Chondrocyte (in vitro differentiated cells): ENCODE measurements at places on chromosomes 12 and 14. TPM values are rescaled to one million over a fixed set of nuclear protein-coding genes. Genes with fewer than 3 reads are reported as not detected.

DNA sequence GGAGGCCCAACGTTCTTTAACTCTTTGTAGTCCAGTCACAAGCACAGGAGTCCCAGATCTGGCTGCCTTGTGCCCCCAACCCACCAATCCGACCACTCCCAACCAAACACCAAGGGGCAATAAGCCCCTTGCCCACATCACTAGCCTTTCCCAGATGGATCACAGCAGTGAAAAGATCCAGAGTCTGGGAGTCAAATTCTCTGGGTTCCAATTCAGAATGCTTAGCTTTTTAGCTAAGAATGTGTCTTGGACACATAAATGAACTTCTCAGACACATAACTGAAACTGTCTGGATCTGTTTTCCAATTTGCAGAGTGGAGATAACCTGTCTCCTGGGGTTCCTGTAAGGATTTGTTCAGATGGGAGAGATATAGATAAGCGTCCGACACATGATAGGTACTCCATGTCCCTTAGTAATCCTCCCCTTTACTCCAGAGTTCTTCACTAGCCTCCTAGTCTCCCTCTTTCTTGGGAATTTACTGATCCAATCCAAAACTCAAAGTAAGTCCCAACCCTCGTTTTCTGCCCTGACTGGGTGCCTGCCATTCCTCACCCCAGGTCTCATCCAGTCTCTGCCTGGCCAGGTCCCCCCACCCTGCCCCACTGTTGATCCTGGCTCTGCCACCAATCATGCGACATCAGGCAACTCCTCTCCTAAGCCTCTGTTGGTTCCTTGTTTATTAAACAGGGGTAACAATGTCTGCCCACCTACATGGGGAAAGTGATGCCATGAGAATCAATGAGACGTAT, 439 bp upstream of the TNFRSF1A start:
- no peak for DNase-seq
- H3K27me3 ChIP-seq = no peaks in the 10 kb centered on the region
- H3K27ac ChIP-seq = no peak overlapping the region
- H3K4me1 ChIP-seq = peaks cover 28% of the 10 kb centered on the region
- no peak overlapping the region for H3K4me3 ChIP-seq

DNA sequence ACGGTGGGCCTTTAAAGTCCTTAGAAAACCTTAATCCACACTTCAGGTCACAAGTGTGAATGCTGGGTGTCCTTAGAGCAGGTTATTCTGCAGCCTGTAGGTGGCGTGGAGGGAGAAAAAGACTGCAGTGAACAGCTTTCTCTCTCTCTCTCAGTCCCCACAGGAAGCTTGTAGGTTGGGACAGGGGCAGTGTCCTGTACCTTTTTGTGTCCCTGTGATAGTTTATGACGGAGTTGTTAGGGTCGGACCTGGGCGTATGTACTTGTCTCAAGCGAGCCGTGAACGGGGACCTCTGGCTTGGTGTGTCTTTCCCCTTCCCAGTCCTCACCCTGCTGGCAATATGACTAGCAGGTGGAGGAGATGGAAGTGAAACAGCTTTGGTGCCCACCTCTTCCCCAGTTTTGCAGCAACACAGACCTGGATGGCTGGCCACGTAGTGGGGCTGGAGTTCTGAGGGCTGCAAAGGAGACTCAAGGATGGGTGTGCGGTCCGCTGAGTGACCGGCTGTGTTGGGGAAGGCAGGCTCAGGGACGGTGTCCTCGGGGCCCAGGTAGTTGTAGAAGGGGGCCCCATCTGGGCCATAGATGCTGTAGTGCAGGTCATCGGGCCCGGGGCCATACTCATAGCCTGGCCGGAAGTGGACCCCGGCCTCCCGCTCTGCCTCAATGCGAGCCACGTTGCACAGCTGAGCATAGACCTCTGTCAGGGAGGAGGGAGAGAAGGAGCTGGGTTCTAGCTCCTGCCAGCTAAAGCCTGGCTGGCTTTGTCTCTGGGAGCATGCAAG, 8.9 kb downstream of the ISCA2 start:
- H3K36me3 ChIP-seq = peaks cover 8% of the 10 kb centered on the region
- no peaks in the 10 kb centered on the region for H3K27me3 ChIP-seq
- peaks cover 21% of the 10 kb centered on the region for H3K4me1 ChIP-seq
- no peak for DNase-seq
- no peak overlapping the region for H3K4me3 ChIP-seq
- H3K27ac ChIP-seq = peak overlapping the region; percentile 45

- no peak for DNase-seq
- no peak overlapping the region for H3K27ac ChIP-seq
- no peaks in the 10 kb centered on the region for H3K36me3 ChIP-seq
- peaks cover 12% of the 10 kb centered on the region for H3K4me1 ChIP-seq
Observed at GRCh38 chr14:60064491-60065072, 27.1 kb upstream of the PCNX4 start.

DNA sequence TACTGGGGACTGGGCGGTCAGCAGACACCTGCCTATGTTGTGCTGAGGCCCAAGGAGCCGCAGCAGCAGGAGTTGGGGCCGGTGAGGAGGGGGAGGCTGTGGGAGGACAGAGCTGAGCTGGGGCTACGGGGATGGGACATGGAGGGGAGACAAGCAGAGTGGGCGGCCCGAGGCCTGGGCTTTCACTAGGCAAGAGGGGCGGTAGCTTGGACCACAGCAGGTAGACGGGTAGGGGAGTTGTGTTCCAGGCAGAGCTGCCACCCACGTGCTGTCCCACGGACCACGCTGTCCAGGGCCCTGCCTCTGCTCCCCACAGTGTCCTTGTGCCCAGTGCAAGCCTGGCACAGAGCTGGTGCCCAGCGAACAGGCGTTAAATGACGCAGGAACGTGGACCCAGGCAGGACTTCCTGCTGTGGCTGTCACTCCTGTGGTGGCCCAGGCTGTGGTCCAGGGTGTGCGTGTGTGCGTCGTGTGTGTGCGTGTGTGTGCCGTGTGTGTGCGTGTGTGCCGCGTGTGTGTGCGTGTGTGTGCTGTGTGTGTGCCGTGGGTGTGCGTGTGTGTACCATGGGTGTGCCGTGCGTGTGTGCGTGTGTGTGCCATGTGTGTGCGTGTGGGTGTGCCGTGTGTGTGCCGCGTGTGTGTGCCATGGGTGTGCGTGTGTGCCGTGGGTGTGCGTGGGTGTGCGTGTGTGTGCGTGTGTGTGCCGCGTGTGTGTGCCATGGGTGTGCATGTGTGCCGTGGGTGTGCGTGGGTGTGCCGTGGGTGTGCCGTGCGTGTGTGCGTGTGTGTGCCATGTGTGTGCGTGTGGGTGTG, 6.8 kb downstream of the CEP170B start:
- DNase-seq = no peak
- H3K27ac ChIP-seq = no peak overlapping the region

DNA sequence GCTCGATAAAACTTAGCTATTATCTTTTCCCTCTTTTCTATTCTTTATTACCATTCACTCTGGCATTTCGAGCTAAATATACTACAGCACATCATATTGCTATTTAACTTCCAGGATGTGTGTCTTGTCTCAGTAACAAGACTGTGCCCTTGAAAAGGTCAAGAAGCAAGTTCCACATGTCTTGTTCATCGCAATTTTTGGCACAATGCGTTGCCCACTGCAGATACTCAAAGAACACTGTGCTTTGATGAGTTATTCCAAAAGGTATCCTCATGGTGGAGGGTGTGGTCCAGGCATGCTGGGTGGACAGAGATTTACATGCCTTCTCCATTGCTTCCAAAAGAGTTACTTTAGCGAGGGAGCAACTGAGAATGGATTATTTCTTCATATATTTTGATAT, 6.6 kb downstream of the E2F7 start:
- peaks cover 4% of the 10 kb centered on the region for H3K36me3 ChIP-seq
- peak overlapping the region; percentile 20 for H3K27ac ChIP-seq
- DNase-seq = no peak
- no peaks in the 10 kb centered on the region for H3K27me3 ChIP-seq
- no peak overlapping the region for H3K4me3 ChIP-seq

DNA sequence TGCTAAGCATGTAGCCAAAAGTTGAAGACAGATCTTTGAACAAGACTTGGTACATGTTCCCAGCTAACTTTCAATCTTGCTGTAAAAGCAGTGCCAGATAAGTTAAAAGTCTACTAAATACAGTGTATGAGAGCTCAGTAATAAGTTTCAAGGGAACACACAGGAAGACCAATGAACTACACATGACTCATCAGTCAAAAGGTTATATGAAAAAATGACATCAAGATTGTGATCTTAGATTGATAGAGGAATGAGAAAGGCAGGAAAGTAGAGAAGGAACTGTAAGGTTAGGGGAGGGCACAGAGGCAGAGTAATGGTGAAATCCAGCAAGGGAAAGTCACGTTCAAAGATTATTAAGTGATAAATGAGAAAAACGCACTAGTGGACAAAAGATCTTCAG, 249.9 kb upstream of the FLRT2 start:
- peaks cover 33% of the 10 kb centered on the region for H3K4me1 ChIP-seq
- no peak overlapping the region for H3K4me3 ChIP-seq
- no peak for DNase-seq
- no peaks in the 10 kb centered on the region for H3K36me3 ChIP-seq
- no peaks in the 10 kb centered on the region for H3K27me3 ChIP-seq

DNA sequence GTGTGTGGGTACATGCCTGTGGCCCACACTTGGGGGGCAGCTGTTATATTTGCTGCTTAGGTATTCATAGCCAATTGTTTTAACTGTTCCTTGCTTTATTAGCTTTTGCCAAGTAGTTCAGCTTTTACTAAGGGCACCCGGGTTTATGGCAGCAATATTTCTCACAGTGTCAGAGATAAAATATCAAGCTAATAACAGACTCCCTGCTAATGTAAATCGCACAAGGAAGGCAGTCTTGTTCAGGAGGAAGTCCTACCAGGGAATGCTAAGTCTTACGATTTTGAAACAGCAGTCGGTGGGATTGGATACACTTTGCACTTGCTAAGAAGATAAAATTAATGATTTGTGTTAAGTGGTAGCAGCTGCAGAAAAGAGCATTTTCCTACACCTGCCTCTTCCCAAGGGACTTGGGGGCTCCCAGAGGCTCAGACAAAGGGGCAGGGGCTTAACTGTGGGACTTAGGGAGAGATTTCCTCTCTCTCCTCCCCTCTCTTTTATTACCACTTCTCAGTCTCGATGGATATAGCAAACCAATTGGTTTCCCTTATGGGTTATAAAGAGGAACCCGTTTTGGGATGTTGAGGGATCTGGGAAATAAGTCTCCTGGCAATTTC, 175.1 kb downstream of the NRXN3 start:
- H3K36me3 ChIP-seq = no peaks in the 10 kb centered on the region
- no peaks in the 10 kb centered on the region for H3K4me1 ChIP-seq
- H3K27ac ChIP-seq = no peak overlapping the region
- H3K4me3 ChIP-seq = no peak overlapping the region
- DNase-seq = no peak

GRCh38 chr12:12007001-12007712, 63.6 kb upstream of the BCL2L14 start:
- no peak overlapping the region for H3K4me3 ChIP-seq
- H3K27me3 ChIP-seq = peaks cover 2% of the 10 kb centered on the region
- H3K4me1 ChIP-seq = peaks cover 21% of the 10 kb centered on the region

DNA sequence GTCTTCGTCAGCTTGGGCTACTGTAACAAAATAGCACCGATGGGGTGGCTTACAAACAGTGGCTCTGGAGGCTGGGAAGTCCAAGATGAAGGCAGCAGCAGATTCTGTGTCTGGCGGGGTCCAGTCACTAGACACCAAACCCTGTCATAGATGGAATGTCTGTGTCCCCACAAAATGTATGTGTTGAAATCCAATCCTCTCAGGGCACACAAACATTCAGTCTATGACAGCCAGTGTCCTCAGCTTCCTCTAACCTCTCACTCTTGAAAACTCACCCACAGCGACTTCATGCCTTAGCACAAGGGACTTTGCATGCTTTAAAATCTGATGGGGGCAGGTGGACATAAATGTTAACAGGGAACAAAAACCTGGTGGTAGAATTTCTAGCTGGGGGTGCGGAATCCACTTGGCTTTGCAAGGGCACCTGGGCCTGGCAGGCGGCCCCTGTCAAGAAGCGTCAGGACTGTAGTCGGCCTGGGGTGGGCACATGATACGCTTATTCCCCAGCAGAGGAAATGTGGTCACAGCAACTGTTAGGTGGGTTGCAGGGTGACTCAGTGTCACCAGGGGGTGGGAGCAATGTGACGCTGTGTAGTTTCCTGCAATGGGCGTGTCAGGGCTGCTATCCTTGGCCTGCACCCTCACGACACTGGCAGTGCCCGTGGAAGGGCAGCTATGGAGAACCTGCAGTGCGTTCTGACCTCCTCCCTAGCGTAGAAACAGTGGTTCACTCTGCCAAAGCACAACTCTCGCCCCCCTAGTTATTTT, 17.7 kb downstream of the RIN3 start:
- no peaks in the 10 kb centered on the region for H3K36me3 ChIP-seq
- H3K4me3 ChIP-seq = no peak overlapping the region
- H3K27ac ChIP-seq = no peak overlapping the region

DNA sequence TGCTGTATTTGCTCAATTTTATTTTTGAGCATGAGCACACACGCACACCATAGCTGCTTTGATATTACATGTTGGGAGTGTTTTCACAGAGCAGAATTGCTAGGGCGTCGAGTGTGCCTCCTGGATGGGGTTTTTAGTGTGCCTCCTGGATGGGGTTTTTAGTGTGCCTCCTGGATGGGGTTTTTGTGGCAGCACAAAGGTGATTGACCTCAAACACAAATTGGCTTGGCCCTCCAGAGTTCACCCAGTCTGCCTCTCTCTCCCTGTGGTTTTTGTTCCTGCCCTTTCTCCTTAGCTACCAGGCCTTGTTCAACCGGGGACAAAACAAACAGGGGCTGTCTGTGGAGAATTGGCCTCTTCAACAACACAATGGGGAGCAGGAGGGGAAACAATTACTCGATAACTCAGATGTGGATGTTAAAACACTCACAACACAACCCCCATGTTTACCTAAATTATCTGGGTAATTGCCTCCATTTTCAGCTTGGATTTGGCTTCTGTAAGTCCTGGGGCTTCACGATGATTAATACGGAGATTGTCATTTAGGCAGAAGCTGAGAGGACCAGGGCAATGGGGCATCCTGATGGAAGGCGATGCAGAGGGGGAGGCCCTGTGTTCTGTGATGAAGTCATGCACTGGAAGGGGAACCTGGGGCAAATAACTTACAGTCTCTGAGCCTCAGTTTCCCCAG, 26.9 kb downstream of the TBX3 start:
- H3K27me3 ChIP-seq = peaks cover 27% of the 10 kb centered on the region
- no peaks in the 10 kb centered on the region for H3K4me1 ChIP-seq
- no peak overlapping the region for H3K4me3 ChIP-seq
- no peaks in the 10 kb centered on the region for H3K36me3 ChIP-seq

DNA sequence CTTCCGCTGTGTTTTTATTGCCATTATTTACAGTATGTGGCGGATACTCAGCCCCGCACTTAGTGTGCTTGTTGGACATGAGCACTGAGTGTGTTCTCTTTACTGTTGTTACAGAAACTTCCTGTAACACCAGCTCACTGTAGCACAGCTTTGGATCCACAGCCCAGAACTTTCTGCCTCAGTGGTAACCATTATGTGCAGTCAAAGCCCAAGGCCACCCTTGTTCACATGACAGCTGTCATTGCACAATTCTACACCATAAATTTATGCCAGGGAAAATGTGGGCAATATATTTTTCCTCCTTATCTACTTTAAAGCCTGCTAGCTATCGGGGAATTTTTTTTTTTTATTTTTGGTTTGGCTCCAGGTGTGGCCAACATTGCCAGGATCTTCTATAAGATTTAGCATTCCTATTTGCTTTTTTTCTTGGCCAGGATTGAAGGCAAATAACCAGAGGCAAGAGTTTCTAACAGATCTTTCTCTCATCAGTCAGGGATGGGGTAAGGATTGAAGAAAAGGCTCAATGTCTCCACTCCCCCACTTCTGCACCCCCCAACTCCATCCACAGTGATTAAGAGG, 176.0 kb upstream of the PELI2 start:
- no peak overlapping the region for H3K27ac ChIP-seq
- H3K36me3 ChIP-seq = no peaks in the 10 kb centered on the region
- no peaks in the 10 kb centered on the region for H3K27me3 ChIP-seq
- H3K4me3 ChIP-seq = no peak overlapping the region
- peaks cover 10% of the 10 kb centered on the region for H3K4me1 ChIP-seq

The ACOT6 gene
- total RNA-seq = not detected in 3 replicates
